ENCODE measurements at places on chromosomes 5 and 9.

GRCh38 chr9:120926397-120926928, at the start of gene TRAF1:
Gene TRAF1 (minus strand): TSS chr9:120926796. CDS start chr9:120926075, 721 bp downstream.
- DNase-seq, result no peak

GRCh38 chr5:82374637-82375036, 96.5 kb upstream of the RPS23 start:
- DNase-seq, result no peak

GRCh38 chr9:109792951-109793546, 13.1 kb downstream of the PALM2AKAP2 start:
- DNase-seq, result no peak

GRCh38 chr9:136784997-136785361, 6.2 kb upstream of the TMEM141 start:
- no peak for DNase-seq

DNA sequence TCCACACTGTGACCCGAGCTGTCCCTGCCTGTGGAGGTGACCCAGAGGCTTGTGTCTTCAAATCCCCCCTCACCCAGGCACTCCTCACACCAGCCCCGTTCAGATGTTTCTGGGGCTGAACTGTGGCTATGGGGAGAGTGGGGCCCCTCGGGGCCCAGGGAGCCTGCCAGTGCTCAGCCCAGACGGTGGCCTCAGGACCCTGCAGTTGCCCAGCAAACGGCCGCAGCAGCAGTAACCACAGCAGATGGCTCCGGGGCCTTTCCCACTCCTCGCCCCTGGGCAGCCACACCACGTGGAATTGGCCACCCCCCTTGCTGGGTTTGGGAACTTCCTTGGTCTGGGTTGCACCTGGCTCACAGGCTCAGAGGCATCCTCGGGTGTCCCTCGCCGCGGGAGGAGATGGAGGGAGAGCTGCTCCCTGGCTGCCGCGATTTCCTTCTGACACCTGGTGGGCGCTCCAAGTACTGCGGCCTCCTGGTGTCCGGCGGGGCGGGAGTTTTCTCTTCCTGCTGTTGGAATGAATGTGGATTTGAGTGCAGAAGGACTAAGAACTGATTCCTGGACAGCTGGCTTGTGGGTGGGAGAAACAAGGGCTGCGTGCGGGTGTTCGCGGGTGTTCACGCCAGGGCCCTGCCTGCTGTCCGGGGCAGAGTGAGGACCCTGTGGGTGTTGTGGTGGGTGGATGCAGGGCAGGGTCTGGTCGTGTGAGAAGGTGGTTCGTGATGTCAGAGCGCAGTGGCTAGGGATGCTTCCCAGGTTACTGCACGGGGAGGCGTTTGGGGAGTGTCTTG, 97.5 kb downstream of the COL5A1 start:
- peak; percentile 38 for DNase-seq
